Glutamatergic neuron (in vitro differentiated cells): ENCODE measurements at places on chromosomes 1 and 21. TPM values are rescaled to one million over a fixed set of nuclear protein-coding genes. Genes with fewer than 3 reads are reported as not detected.

GRCh38 chr21:34132926-34133325 lies 59.5 kb downstream of the MRPS6 start:
- peaks cover 3% of the 10 kb centered on the region for H3K27me3 ChIP-seq
- H3K36me3 ChIP-seq, result peaks cover 12% of the 10 kb centered on the region
- H3K4me1 ChIP-seq, result peaks cover 32% of the 10 kb centered on the region
- H3K4me3 ChIP-seq, result no peak overlapping the region
- H3K27ac ChIP-seq, result no peak overlapping the region

DNA sequence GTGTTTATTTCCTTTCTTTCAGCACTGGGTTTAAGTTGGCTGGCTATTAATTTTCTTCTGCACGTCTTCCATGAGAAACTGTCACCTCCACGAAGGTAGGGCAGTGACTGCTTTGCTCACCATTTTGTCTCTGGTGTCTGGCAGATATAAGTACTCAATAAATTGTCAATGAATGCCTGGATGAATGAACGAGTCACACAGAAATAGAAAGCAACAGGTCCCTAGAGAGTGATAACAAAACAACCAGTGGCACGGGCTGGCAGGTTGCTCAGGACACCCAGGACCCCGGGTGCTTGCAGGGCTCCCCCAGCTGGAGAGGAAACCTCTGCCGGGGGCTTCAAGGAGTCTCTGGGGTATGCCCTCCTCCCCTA lies 3.2 kb upstream of the MYOC start:
- no peak overlapping the region for H3K27ac ChIP-seq
- H3K27me3 ChIP-seq, result peaks cover 3% of the 10 kb centered on the region
- DNase-seq, result no peak
- H3K4me3 ChIP-seq, result no peak overlapping the region
- peaks cover 11% of the 10 kb centered on the region for H3K4me1 ChIP-seq
- H3K36me3 ChIP-seq, result no peaks in the 10 kb centered on the region

DNA sequence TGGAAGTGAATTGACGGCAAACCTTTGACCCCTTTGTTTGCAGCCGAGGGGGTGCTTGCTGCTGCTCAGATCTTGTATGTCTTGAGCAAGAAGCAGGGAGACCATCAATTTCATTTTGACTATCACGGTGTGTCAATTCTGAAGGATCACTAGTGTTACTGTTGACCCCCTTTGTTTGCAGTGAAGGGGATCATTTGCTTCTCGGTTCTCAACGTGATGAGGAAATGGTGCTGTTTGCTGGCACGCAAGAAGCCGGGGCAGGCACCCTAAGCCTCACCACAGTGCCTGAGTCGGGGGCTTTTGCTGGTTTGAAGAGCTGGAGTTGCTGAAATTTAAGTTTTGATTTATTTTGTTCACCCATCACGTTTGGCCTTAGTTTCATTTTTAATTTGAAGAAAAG lies 7.5 kb downstream of the RBM15 start:
- H3K27me3 ChIP-seq, result no peaks in the 10 kb centered on the region
- H3K27ac ChIP-seq, result peak overlapping the region; percentile 62
- peaks cover 36% of the 10 kb centered on the region for H3K4me1 ChIP-seq
- H3K36me3 ChIP-seq, result no peaks in the 10 kb centered on the region
- H3K4me3 ChIP-seq, result no peak overlapping the region

DNA sequence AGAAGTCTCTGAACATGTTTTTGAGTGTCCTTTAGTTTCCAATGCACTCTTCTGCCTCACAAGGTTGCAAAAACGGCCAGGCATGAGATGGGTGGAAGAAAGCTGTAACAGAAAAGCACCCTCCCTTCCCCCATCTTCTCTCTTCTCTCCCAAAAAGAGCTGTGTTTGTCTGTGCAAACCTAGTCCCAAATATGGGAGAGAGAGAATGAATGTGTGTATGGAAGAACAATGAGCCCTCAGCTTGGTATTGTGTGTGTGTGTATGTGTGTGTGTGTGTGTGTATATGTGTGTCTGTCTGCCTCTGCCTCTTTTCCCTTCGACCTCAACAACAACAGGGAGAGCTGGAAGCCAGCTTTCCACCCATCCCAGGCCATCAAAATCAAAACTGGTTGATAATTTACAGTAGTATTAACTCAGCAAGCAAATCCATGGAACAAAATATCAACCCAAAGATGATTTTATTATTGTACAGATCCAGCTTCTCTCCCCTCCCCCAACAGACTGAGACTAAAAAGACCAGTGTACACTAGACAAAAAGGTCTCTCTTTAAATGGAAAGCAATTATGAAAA lies 1.8 kb downstream of the RERE start:
- no peaks in the 10 kb centered on the region for H3K36me3 ChIP-seq
- peaks cover 20% of the 10 kb centered on the region for H3K27me3 ChIP-seq
- peaks cover 28% of the 10 kb centered on the region for H3K4me1 ChIP-seq
- peak overlapping the region; percentile 100 for H3K27ac ChIP-seq
- no peak for DNase-seq
- H3K4me3 ChIP-seq, result peak overlapping the region; percentile 100

- no peak overlapping the region for H3K4me3 ChIP-seq
- H3K4me1 ChIP-seq, result no peaks in the 10 kb centered on the region
- H3K27me3 ChIP-seq, result no peaks in the 10 kb centered on the region
These were observed 216.3 kb upstream of the CAMK1G start for GRCh38 chr1:209367061-209367772.

PRR9 gene
- not detected for total RNA-seq

SELP gene
- total RNA-seq, result not detected

PLPPR4 gene
- 0.29 TPM for total RNA-seq

LAPTM5 gene
- 0.56 TPM for total RNA-seq

LORICRIN gene
- total RNA-seq, result not detected
